ENCODE measurements at places on chromosomes 16 and 17. TPM values are rescaled to one million over a fixed set of nuclear protein-coding genes. Genes with fewer than 3 reads are reported as not detected.

GRCh38 chr17:51060396-51060795 is 60.3 kb downstream of the SPAG9 start:
- H3K36me3 ChIP-seq: no peaks in the 10 kb centered on the region
- peaks cover 27% of the 10 kb centered on the region for H3K4me1 ChIP-seq
- no peaks in the 10 kb centered on the region for H3K27me3 ChIP-seq
- DNase-seq: no peak

DNA sequence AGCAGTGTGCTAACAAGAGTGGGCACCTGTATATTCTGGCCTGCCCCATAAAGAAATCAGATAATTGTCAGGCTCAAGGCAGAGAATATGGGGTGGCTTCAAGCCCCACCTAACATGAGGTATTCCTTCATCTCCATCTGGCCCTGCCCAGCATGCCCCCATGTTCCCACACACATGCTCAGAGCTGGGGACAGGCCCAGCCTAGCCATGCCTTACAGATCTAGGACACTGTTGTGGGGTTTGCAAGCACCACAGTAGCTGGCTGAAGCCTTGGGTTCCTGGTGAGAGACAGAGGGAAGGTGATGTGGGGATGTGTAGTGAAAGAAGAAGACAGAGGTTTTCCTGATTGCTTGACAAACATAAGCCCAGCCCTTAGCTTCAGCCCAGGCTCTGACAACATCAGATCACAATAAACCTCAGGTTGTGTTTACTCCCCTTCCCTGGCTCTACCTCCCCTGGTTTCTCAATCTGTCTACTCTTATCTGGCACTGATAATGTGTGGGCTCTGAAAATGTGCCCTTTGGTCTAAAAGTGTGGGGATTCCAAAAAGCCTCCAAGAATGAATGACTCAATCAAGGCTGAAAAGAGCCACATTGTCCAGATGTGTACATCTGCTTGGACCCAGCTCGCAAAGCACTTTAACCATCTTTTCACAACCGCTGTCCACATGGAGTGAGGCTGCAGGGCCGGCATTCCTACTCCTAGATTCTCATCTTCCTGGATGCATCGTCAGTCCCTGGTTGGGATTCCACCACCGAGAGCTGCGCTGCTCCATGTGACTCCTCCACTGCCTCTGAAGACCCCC is 34.4 kb downstream of the CDRT4 start:
- H3K36me3 ChIP-seq: peaks cover 27% of the 10 kb centered on the region
- peaks cover 17% of the 10 kb centered on the region for H3K4me1 ChIP-seq
- DNase-seq: no peak
- no peaks in the 10 kb centered on the region for H3K27me3 ChIP-seq
- H3K27ac ChIP-seq: no peak overlapping the region

- H3K27ac ChIP-seq: no peak overlapping the region
- no peaks in the 10 kb centered on the region for H3K36me3 ChIP-seq
- peaks cover 25% of the 10 kb centered on the region for H3K4me1 ChIP-seq
- peak overlapping the region; percentile 94 for H3K4me3 ChIP-seq
Measured at GRCh38 chr17:38559051-38559879, 46.5 kb downstream of the SRCIN1 start.

DNA sequence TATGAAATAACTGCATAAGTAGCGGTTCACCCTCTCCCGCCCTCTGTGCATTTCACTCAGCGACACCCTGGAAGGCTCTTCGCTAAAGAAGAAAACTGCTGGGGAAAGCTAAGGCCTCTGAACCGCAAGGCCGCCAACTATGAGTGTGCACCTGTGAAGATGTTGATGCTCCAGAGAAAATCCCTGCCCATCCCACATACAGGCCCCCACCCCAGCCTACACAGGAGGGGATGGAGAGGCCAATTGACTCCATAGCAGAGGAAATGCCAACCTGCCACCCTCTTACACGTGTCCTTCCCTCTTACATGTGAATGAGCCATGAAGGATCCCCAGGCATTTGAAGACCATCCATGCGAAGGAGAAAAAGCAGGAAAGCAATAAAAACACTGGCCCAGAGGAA is 104.8 kb downstream of the MGAT5B start:
- H3K4me3 ChIP-seq: no peak overlapping the region
- H3K27me3 ChIP-seq: no peaks in the 10 kb centered on the region
- H3K27ac ChIP-seq: no peak overlapping the region
- H3K36me3 ChIP-seq: no peaks in the 10 kb centered on the region
- no peak for DNase-seq
- H3K4me1 ChIP-seq: peaks cover 21% of the 10 kb centered on the region

NPIPB8 gene
- not detected for total RNA-seq

GRCh38 chr17:38917259-38917658 is 8.2 kb upstream of the LASP1NB start:
- peaks cover 6% of the 10 kb centered on the region for H3K36me3 ChIP-seq
- H3K4me1 ChIP-seq: peaks cover 25% of the 10 kb centered on the region
- no peak for DNase-seq
- H3K27ac ChIP-seq: peak overlapping the region; percentile 9
- H3K4me3 ChIP-seq: no peak overlapping the region

GRCh38 chr16:22356930-22357634 is 17.3 kb downstream of the CDR2 start:
- H3K4me3 ChIP-seq: no peak overlapping the region

GRCh38 chr16:11389631-11390565 is 44.6 kb downstream of the RMI2 start:
- H3K4me3 ChIP-seq: no peak overlapping the region
- peaks cover 17% of the 10 kb centered on the region for H3K4me1 ChIP-seq
- peak overlapping the region; percentile 50 for H3K27ac ChIP-seq
- H3K36me3 ChIP-seq: no peaks in the 10 kb centered on the region

PRKCB gene
- total RNA-seq: 0.77 TPM

GRCh38 chr16:85145734-85146531 is 33.7 kb upstream of the CIBAR2 start:
- no peak overlapping the region for H3K4me3 ChIP-seq
- no peaks in the 10 kb centered on the region for H3K36me3 ChIP-seq
- DNase-seq: no peak
- H3K27ac ChIP-seq: no peak overlapping the region
- peaks cover 28% of the 10 kb centered on the region for H3K4me1 ChIP-seq
- peaks cover 3% of the 10 kb centered on the region for H3K27me3 ChIP-seq

GRCh38 chr16:8623634-8624033 is 2.1 kb downstream of the METTL22 start:
- H3K27me3 ChIP-seq: peaks cover 5% of the 10 kb centered on the region
- no peak for DNase-seq
- H3K27ac ChIP-seq: no peak overlapping the region
- H3K36me3 ChIP-seq: peaks cover 11% of the 10 kb centered on the region

GRCh38 chr17:38704606-38705522 is at the start of gene MLLT6:
MLLT6 (plus strand) TSS chr17:38705273; CDS start chr17:38705633, 360 bp downstream.
- H3K36me3 ChIP-seq: peaks cover 9% of the 10 kb centered on the region
- H3K27ac ChIP-seq: peak within 1 kb of the TSS; percentile 91
- DNase-seq: peak; percentile 57

GRCh38 chr17:1485423-1486376 is 6.8 kb downstream of the MYO1C start:
- no peaks in the 10 kb centered on the region for H3K27me3 ChIP-seq
- no peak overlapping the region for H3K4me3 ChIP-seq
- H3K27ac ChIP-seq: no peak overlapping the region
- H3K4me1 ChIP-seq: peaks cover 23% of the 10 kb centered on the region
- DNase-seq: peak; percentile 52
- H3K36me3 ChIP-seq: no peaks in the 10 kb centered on the region

QPRT gene
- 79.5 TPM for total RNA-seq

DNA sequence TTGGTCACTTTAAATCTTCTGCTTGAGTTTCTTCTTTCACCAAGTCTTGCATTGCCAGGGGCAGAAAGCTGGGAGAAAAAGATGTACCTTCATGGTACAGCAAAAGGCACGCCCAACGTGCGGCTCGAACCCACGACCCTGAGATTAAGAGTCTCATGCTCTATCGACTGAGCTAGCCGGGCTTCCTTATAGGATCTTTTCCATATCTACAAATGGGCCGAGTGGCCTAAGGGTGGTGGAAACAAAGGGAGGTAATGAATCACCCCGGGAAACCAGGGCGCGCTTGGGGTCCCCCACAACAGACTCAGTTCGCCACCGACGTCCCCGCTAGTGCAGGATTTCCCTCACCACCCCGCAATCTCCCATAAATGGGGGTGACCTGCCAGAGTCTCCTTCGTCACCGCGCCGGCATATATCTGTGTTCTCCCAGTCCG is 7.5 kb upstream of the OR1F1 start:
- no peak for DNase-seq
- peak overlapping the region; percentile 84 for H3K4me3 ChIP-seq
- peaks cover 94% of the 10 kb centered on the region for H3K27me3 ChIP-seq
- H3K36me3 ChIP-seq: peaks cover 7% of the 10 kb centered on the region
- peaks cover 20% of the 10 kb centered on the region for H3K4me1 ChIP-seq

TP53I13 gene
- 35.0 TPM for total RNA-seq

DNA sequence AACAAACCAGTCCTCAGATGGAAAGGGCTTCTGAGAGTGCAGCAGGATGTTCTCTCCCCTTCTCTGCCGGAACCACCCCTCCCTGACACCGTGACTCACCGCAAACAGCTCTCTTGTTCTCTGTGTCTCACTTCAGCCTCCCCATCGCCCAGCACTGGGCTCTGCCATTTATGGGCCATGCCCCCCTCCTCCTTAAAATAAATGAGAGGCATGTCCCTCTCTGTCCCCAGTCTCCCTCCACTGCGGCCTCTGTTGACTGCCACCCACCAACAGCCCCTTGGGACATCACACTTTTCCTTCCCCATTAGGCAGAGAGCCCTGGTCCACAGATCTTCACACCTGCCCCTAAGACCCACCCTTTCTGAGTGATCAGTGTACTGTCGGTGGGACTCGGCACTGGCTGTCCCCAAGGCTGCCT is 6.3 kb downstream of the CCDC102A start:
- no peak overlapping the region for H3K27ac ChIP-seq
- H3K36me3 ChIP-seq: no peaks in the 10 kb centered on the region
- H3K4me1 ChIP-seq: peaks cover 45% of the 10 kb centered on the region
- peaks cover 63% of the 10 kb centered on the region for H3K27me3 ChIP-seq
- no peak for DNase-seq
- H3K4me3 ChIP-seq: peak overlapping the region; percentile 81

- peaks cover 27% of the 10 kb centered on the region for H3K4me1 ChIP-seq
- no peak overlapping the region for H3K4me3 ChIP-seq
- DNase-seq: no peak
- H3K27ac ChIP-seq: peak overlapping the region; percentile 16
- H3K27me3 ChIP-seq: no peaks in the 10 kb centered on the region
Measured at GRCh38 chr17:46726206-46726605, 92.3 kb downstream of the WNT3 start.

MC1R gene
- total RNA-seq: 8.3 TPM

- H3K4me3 ChIP-seq: no peak within 1 kb of the TSS
- DNase-seq: no peak
- H3K27ac ChIP-seq: no peak within 1 kb of the TSS
- H3K36me3 ChIP-seq: no peaks in the 10 kb centered on the region
Measured at GRCh38 chr16:20404637-20405036, at the start of gene PDILT. PDILT (minus strand) TSS chr16:20404737; CDS start chr16:20399300, 5,437 bp downstream.

CLEC3A gene
- total RNA-seq: not detected

KCNJ16 gene
- 0.12 TPM for total RNA-seq

DNA sequence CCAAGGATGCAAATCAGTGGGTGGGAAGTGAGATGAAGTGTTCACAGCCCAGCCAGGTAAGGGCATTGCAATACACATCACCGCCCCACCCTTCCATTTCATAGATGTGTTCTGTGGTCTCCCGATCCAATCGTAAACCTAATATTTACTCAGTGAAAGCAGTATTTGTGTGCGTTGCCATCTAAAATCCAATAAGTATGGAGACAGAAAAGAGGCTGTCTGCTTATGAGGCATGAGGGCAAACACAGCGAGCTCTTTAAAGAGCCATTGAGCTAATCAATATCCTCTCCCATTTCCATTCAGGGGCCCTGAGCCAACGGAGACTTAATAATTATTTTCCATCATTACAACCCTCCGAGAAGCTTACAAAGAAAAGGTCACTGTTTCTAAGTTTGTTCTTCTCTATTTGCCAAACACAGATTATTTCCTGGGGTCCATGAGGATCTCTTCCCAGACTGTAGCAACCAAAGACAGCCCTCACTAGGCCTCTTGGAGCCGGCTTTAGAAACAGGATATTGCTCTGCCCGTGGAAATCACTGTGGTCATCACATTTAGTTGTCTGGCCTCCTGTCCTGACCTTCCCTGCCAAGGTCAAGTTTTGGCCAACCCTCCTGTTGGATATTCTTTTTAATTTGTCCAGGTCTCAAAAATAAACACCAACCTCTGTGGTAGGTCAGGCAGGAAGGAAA is 120.1 kb downstream of the SLC39A11 start:
- no peak for DNase-seq
- H3K4me3 ChIP-seq: no peak overlapping the region
- H3K4me1 ChIP-seq: peaks cover 49% of the 10 kb centered on the region

GRCh38 chr17:38872027-38872511 is 2.2 kb downstream of the LASP1 start:
- peak overlapping the region; percentile 91 for H3K27ac ChIP-seq
- no peak for DNase-seq
- H3K4me3 ChIP-seq: peak overlapping the region; percentile 93
- peaks cover 56% of the 10 kb centered on the region for H3K4me1 ChIP-seq
- peaks cover 30% of the 10 kb centered on the region for H3K27me3 ChIP-seq
- peaks cover 2% of the 10 kb centered on the region for H3K36me3 ChIP-seq

DNA sequence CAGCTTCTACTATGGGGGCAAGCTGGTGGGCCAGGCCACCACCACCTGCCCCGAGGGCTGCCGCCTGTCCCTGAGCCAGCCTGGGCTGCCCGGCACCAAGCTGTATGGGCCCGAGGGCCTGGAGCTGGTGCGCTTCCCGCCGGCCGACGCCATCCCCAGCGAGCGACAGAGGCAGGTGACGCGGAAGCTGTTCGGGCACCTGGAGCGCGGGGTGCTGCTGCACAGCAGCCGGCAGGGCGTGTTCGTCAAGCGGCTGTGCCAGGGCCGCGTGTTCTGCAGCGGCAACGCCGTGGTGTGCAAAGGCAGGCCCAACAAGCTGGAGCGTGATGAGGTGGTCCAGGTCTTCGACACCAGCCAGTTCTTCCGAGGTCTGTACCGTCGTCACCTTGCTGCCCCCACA is 19.5 kb downstream of the IRF8 start:
- H3K27ac ChIP-seq: no peak overlapping the region
- H3K4me3 ChIP-seq: no peak overlapping the region
- no peaks in the 10 kb centered on the region for H3K36me3 ChIP-seq
- H3K4me1 ChIP-seq: peaks cover 14% of the 10 kb centered on the region
- peaks cover 7% of the 10 kb centered on the region for H3K27me3 ChIP-seq
- DNase-seq: no peak

TRPV3 gene
- total RNA-seq: 2.1 TPM

- no peaks in the 10 kb centered on the region for H3K27me3 ChIP-seq
- no peak overlapping the region for H3K4me3 ChIP-seq
- H3K4me1 ChIP-seq: peaks cover 33% of the 10 kb centered on the region
- H3K36me3 ChIP-seq: no peaks in the 10 kb centered on the region
- H3K27ac ChIP-seq: no peak overlapping the region
- DNase-seq: no peak
Measured at GRCh38 chr17:55672585-55673501, 49.8 kb downstream of the TMEM100 start.
